ENCODE measurements at places on chromosomes 2 and 18. TPM values are rescaled to one million over a fixed set of nuclear protein-coding genes. Genes with fewer than 3 reads are reported as not detected.

FOXD4L1 gene
- 0.14 TPM for total RNA-seq

CASP10 gene
- total RNA-seq, result 16.8 TPM

ACVR2A gene
- 3.5 TPM for total RNA-seq

SP100 gene
- 174 TPM for total RNA-seq

CD28 gene
- 175 TPM for total RNA-seq

EVX2 gene
- total RNA-seq, result not detected

SPC25 gene
- total RNA-seq, result 38.4 TPM

TMEM169 gene
- total RNA-seq, result 1.8 TPM

GPBAR1 gene
- total RNA-seq, result 0.40 TPM

ZNF407 gene
- 11.4 TPM for total RNA-seq

DRC1 gene
- total RNA-seq, result not detected

All from activated CD4-positive, alpha-beta T cell treated with anti-CD3 and anti-CD28 coated beads for 36 hours (primary cell).